ENCODE measurements at places on chromosomes 6 and 20.

DNA sequence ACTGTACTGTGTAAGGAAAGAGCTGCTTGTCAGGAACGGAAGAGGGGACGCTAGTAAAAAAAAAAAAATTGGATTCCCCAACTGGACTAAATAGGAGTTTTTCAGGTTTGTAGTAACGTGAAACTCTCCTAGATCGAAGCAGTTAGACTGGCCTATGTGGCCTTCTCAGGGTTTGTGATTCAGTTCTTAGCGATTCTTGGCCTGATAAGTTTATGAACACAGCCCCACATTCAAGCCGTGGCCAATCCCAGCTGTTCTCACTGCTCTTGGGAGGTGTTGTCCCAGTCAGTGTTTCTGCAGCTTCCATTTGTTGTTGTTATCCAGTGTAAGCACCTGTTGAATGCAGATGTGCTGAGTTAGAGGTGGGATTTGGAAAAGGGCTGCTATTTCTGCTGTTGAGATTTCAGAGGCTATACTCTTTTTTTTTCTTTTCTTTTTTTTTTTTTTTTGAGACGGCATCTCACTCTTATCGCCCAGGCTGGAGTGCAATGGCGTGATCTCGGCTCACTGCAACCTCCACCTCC, 29.7 kb downstream of the TAF8 start:
- no peak for DNase-seq

DNA sequence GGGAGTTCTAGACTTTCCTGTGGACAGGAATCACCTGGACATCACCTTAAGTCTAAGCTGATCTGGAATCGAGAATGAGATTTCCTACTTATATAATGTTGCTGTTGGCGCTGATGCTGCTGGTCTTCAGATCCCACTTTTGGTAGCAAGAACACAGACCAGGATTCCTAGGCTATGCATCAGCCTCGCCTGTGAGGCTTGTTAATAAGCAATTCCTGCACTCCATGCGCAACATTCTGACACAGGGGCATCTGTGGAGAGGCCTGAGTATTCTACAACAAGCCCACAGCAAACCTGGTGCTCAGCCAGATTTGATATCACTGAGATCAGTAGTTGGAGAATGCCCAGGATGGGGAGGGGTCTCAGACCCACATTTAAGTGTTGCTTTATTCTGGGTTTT, 52.0 kb upstream of the TRIM26 start:
- DNase-seq = no peak

GRCh38 chr6:18976091-18976490, 588.9 kb downstream of the RNF144B start:
- DNase-seq = no peak

DNA sequence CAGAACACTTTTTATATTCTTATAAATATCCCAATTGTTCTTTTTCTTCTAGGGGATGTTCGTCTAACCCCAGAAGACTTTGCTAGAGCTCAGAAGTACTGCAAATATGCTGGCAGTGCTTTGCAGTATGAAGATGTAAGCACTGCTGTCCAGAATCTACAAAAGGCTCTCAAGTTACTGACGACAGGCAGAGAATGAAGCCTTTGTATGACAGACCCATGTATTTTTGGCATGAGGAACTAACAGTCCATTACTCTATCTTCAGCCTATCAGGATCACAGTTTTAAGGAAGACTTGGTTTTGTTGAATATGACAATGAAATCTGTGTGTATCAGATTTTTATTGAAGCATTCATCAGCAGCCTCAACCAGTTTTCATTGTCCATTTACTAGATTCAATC, 71.4 kb downstream of the VTA1 start:
- no peak for DNase-seq

DNA sequence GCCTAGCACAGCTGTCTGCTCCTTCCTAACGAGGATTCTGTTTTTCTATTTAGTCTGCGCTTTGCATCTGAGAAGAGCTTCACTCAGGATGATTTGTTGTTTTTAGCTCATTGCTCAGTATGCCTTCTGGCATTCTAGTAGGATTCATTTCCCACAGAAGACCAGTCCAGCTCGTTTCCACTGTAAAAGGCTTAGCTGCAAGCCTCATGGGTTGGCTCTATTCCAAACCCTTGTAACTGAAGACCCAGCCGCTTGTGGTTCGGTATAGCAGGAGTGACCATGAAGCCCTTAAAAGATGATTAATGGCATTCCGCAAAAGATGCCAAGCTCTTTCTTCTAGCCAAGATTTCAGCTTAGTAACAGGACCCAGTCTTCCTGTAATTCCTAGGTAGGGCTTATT, 7.2 kb downstream of the ADGRF1 start:
- DNase-seq = no peak

DNA sequence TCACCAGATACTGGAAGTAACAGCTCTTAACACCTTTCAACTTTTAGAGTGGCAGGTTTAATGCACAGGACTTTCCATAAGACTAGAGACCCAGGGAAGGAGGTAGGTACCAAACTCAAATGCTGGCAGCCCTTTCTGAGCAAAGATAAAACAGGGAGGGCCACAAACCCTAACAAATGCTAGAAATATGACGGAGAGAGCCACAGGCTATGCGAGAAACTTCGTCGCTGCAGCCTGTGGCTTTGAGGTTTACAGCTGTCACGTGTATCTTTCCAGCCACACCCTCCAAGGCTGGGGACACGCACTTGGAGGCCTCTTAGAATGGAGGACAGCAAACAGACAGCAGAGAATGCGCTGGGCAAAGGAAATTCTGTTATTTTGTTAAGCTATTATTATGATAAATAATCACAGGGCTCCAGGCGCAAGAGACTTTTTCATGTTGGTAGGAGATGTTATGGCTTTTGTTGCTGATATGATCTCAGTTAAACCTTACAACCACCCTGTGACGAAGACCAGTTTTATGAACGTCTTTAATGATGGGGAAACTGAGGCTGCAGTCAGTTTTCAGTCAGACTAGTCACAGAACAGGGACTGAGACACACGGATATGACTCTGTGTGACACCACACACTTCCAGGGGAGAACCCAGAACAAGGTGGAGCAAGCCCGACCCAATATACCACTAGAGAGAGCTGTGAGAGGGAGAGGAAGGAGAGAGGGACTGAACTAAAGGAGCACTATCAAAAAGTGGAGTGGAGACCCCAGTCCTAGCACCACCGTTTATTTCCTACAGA, 2.0 kb downstream of the TRAM2 start:
- DNase-seq = peak; percentile 78

DNA sequence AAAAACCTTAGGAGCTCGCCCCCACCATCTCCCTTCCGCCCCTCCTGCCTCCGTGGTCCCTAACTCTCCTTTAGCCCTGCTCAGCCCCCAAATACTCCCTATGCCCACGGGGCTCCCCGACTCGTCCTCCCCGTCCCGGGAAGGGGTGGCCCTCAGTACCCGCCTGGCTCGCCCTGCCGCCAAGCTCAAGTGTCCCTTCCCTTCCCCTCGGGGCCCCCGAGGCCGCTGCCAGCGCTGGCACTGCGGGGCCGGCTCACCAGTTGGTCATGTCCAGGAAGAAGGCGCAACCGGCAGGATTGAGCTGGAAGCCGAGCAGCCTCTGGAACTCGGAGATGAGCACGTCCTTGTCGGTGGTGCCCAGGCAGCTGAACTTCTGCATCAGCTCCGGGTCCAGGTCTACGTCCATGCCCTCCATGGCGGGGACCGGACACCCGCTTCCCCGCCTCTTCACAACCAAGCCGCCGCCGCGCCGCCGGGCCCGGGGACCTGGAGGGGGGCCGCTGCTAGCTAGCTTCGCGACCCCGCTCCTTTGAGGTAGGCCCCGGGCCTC, 303 bp downstream of the ILRUN start:
- peak; percentile 66 for DNase-seq

DNA sequence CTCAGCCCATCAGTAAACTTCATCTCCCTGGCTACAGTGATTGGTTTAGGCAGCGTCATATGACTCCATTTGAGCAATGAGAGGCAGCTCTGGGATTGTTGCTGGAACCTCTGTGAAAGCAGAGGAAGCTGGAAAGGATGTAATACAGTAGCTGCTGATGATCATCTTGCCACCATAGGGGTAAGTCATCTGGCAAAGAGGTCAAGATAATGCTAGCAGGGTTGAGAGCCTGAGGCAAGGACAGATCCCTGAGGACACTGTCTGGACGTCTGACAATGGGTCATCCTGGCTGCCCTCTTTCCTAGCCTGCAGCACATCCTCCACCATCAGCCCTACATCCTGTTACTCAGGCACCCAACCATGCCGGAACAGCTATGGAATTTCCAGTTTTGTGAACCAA, 25.5 kb upstream of the FKBP1A start:
- DNase-seq = no peak

DNA sequence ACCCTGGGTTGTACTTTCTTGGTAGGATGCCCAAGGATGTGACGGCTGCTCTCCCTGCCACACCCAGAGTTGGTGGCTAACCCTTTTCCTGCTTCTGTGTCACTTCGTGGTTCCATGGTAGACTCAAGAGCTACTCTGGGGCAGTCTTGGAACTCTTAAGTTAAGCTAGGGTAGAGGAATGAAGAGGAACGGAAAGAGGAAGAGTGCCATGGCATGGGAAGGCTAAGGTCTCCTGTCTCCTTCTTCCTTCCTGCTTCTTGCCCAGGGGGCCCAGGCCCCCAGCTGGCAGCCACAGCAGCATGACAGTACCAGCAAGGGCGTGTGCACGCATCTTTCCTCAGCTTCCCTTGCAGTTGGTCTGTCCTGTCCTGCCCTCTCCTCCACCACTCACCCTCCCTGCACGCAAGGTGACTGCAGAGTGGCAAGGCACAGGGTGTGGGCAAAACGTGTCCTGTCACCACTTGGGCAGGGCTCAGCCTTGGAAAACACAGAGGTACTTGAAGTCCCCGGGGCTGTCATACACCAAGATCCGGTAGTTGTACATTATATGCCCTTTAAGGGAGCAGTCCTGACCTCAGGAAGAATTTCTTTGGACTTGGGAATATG, 39.8 kb upstream of the TGM3 start:
- peak; percentile 23 for DNase-seq

- DNase-seq = no peak
These were observed 46.1 kb downstream of the SYNJ2 start for GRCh38 chr6:158027590-158028285.
